Right hindlimb (tissue), 1 donor: ENCODE measurements at places on chromosomes 11 and 22.

GRCh38 chr11:15885854-15886253 is 470.5 kb downstream of the SOX6 start:
- DNase-seq, result no peak

DNA sequence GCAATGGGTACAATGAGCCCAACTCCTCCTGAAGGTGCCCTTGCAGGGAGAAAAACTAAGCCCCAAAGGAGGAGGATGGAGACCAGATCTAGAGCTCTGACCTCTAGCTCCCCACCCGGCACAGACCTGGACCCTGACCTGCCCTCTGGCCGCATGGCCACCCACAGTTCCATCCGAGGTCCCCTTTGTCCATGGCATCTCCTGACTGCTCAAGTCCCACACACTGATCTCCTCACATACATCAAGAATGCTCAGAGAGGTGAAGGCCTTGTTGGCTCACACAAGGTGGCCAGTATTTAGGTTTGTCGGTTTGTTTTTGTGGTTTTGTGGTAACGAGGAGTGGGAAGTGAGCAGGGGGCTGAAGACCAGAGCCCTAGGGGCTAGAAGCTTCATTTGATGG is 423.5 kb upstream of the B3GAT1 start:
- no peak for DNase-seq

GRCh38 chr22:35547987-35548721 is 7.5 kb downstream of the RASD2 start:
- DNase-seq, result no peak

DNA sequence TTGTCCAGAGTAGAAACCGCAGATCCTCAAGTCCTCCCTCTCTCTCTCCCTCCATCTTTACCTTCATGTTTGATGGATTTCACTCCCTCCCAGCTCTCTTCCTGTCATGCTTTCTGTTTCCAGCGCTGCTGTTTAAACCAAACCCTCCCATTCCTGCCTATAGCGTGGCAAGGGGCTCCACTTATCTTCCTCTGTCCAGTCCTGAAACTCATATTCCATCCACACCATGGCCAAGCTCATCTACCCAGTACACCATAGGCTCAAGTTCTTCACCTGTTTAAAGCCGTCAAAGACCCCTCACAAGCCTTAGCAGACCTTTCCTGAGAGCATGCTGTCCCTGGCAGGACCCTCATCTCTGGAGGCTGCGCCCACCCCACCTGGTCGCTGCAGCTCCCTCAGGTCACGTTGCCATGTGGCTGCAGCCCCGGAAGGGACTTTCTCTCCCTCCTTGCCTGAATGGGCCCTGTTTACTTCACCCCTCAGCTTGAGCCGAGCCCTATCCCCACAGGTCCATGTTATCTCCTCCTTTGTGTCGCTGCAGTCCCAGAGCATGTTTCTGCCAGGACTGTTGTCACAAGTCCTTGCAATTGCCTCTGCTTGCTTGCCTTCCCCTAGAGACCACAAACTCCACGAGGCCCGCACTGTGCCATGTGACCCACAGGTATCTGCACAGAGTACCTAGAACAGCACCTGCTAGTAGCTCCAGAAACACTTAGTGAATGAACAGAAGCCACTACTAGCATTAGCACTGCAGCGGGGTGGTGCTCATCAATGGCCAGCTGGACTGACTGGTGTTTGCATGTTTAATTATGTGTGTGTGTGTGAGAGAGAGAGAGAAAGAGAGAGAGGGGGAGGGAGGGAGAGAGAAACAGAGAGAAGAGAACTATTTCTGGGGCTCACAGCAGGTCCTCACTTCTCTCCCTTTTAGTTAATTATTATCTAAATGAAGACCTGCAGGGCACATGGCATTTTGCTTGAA is 149.4 kb upstream of the SNX19 start:
- no peak for DNase-seq

GRCh38 chr11:64492561-64492960 is 98.5 kb upstream of the SLC22A12 start:
- no peak for DNase-seq

DNA sequence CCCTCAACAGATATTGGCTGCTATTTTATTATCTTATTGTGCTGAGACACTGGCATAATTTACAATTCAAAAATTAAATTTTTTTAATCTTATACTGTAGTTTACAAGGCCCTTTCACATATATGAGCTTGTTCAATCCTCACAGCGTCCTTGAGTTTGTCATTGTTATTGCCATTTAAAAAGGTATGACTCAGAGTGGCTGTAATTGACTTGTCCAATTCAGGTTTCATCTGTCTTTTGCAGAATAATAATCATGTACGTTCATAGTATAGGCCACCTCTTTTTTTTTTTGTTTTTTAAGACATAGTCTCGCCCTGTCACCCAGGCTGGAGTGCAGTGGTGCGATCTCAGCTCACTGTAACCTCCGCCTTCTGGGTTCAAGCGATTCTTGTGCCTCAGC is 11.5 kb downstream of the PTPRJ start:
- no peak for DNase-seq
